ENCODE measurements at places on chromosomes 1 and 21.

GRCh38 chr1:41427122-41427913, 57.2 kb downstream of the EDN2 start:
- DNase-seq, result no peak

DNA sequence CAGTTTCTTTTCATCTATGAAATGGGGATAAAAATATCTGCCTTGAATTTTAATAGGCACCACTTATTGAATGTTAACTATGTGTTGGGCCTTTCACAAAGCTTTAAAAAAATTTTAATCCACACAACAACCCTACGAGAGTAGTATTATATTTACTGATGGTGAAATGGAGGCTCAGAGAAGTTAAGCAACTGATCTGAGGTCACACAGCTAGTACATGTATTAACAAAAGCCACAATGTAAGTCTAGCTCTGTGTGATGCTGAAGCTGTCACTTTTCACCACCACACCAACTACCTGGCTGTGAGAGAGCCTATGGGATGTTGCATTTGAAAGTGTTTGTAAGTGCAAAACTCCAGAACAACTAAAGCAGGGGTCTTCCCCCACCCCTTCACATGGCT, 44.1 kb downstream of the LRRN2 start:
- no peak for DNase-seq

- no peak for DNase-seq
These were observed 259.7 kb downstream of the HHAT start for GRCh38 chr1:210588357-210588756.

DNA sequence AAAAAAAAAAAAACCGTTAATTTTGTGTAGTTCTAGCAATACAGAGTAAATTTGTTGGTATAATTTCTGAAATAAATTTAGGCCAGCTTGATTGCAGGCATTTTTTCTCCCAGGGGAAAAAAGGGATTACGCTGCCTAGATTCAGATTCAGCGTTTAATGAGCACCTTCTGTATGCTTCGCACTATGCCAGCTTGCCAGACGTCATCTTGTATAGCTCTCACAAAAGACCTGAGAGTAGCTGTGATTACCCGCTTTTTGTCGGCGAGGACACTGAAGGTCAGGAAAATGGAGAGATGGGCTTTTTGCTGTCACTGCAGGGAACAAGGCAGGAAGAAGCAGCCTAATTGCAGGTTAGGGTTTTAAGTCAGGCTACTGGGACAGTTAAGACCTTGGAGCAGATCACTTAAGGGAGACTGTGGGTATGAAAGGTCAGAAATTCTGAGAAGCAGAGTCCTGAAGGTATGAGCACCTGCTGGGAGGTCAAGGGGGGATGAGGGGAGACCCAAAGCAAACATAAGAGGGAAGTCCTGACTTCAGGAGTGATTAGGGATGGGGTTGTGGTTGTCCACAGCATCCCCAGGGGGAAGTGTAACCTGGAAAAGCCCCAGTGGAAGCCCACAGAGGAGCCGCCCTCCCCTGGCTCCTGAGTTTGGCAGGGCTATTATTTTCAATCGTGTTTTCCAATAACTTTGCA, 39.0 kb downstream of the TMCC2 start:
- no peak for DNase-seq

DNA sequence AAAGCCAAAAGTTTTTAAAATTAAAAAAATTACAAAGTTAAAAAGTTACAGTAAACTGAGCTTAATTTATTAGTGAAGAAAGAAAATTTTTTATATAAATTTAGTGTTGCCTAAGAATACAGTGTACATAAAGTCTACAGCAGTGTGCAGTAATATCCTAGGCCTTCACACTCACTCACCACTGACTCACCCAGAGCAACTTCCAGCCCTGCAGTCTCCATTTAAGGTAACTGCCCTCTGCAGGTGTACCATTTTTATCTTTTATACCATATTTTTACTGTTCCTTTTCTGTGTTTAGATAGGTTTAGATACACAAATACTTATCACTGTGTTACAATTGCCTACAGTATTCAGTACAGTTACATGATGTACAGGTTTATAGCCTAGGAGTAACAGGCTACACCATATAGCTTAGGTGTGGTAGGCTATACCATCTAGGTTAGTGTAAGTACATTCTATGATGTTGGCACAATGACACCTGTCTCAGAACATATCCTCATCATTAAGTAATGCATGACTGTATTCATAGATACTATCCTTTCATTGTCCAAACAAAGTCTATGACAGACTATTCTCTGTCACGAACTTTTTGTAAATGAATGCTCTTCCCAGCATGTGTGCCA, 78.6 kb upstream of the PBX1 start:
- DNase-seq, result no peak

- DNase-seq, result no peak
These were observed 123.8 kb downstream of the PRDM16 start for GRCh38 chr1:3192825-3193224.

- no peak for DNase-seq
These were observed 24.8 kb downstream of the BATF3 start for GRCh38 chr1:212674872-212675271.

DNA sequence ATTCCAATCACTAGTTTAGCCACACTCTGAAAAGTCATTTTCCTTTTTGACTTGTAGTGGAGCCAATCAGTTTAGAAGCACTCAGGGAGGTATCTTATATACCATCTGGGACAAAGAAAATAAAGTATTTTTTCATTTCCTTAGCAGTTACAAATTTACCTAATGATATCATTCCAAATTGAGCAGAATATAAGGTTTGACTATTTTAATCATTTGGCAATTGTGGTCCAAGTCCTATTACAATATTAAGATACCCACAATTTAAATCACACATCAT, 170.6 kb downstream of the LTN1 start:
- no peak for DNase-seq

DNA sequence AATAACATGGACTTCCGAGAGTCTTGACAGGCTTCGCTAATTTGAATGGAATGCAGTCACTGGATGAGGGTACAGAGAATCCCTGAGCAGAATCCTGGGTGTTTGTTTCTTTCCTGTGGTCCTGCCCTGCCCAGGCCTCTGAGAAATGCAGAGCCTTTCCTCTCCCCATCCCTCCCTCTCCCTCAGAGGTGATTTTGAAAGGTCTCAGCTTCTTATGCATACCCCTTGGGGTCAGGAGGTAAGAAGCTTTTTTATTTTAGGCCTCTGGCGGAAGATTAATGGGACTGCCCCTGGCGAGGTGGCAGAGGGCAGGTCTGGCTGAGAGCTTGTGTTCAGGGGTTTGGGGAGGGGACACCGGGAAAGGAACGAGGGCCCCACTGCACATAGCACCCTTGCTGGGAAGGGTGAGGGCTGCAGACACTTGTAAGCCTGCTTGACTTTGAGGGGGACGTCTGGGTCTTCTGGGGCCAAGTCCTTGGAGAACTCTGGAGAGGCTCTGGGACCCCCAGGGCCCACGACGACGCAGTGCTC, 116.5 kb upstream of the SLC45A1 start:
- DNase-seq, result no peak

DNA sequence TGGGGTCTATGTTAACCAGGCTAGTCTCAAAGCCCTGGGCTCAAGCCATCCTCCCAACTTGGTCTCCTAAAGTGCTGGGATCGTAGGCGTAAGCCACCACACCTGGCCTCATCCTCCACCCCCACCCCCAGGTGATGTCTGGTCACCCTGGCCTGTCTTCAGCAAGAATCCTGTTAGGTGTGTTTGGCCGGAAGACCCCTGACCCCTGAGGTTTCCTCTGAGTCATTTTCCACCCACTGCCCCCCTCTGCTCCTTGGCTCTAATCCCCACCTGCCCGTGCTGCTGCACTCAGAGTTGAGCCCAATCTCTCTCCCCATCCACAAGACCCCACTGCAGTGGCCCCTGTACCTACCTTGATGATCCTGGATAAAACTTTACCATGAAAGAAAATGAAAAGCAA, 25.2 kb downstream of the SLC66A1 start:
- DNase-seq, result peak; percentile 50

GRCh38 chr21:43206231-43207042, 37.6 kb downstream of the CRYAA start:
- DNase-seq, result no peak

- DNase-seq, result peak; percentile 86
These were observed 148.4 kb downstream of the GPATCH2 start for GRCh38 chr1:217482356-217483102.

GRCh38 chr1:109980324-109981003, 4.1 kb upstream of the AHCYL1 start:
- no peak for DNase-seq

DNA sequence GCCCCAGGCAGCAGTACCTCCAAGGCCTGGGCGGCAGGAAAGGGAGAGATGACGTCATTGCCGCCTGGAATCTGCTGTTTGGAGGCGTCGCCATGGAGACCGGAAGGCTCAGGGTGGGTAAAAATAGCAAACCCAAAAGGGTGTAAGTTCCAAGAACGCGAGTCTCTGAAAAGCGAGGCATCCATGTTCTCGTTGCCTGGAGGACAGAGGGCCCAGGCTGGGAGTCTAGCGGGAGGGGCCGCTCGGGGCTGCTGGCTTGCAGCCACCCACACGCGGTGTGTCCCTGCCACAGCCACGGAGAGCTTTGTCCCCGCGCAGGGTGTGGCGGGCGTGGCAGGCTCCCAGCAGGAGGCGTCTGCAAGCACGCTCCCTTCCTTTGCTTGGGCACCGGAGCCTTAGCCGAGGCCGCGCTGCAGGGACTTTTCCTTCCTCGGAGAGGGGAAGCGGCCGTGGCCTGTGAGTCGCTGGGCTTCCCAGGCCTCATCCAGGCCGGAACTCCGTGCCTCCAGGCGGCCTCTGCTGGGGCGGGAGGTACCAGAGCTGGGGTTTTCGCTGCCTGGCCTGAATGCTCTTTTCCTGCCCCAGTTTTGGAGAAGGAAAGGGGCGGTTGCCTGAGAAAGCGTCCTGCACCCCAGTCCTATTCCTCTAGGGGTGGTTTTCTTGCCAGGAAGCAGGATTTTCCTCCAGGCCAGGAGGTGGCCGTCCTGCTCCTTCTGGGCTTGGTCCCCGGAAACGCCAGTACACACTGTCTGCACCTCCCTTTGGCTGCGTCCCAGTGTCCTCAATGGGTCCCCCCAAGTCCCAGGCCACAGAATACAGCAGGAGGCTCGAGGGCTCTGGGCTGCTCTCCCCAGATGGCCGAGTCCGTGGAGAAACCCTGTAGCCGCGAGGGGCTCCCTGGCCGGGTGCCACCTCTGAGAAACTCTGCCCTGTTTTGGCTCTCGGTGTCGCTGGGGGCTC, 15.3 kb upstream of the SKI start:
- peak; percentile 97 for DNase-seq

GRCh38 chr1:184101141-184101540, 49.6 kb downstream of the TSEN15 start:
- no peak for DNase-seq

DNA sequence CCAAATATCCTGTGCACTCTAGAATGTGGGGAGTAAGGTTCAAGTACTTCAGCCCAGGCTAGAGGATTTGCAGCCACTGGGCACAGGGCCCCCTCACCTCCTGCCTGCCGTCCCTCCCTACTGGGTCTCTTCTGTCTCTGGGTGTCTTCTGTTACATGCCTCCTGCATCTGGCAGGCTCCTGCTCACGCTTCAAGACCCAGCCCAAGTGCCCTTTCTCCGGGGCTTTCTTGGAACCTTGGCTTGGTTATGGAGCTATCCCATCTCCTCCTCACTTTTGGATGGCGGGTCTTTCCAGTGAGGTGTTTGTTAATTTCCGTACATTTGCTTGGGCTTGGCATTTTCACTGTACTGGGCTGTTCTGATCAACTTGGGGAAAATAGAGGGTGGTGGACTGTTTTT, 129.0 kb downstream of the GALNT2 start:
- DNase-seq, result no peak

GRCh38 chr1:209095627-209096595, 487.6 kb upstream of the CAMK1G start:
- DNase-seq, result no peak

GRCh38 chr1:151905070-151905442, 4.3 kb downstream of the THEM4 start:
- DNase-seq, result no peak

GRCh38 chr1:7948960-7949359, 8.3 kb upstream of the TNFRSF9 start:
- no peak for DNase-seq

DNA sequence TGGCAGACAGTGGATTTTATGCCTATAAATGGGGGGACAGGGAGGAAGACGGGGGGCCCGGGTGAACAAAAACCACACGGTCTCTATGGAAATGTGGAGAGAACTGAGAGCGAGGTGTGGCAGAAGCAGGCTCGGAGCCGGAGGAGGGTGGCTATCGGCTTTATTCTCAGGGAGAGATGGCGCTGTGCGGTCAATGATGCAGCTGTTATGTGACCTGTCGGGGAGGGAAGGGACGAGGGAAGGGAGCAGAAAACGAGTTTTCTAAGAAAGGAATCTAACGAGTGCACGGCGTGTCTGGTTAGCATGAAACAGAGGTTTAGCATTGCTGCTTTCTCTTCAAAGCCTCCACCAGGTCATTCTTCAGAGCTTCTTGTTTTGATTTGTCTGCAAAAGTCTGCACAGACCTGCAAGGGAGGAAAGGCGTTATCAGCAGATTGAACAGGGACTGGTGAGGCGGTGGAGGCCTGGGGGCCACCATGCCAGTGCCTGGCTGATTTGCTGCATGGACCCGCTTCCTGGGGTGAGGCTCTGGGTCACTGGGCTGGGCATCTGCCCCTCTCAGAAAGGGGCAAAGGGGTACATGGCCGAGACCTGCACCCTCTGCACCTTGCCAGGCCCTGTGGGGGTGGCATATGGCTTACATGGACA, 27.2 kb downstream of the SLC66A1 start:
- no peak for DNase-seq

GRCh38 chr1:21331752-21332478, 41.7 kb upstream of the ECE1 start:
- no peak for DNase-seq

DNA sequence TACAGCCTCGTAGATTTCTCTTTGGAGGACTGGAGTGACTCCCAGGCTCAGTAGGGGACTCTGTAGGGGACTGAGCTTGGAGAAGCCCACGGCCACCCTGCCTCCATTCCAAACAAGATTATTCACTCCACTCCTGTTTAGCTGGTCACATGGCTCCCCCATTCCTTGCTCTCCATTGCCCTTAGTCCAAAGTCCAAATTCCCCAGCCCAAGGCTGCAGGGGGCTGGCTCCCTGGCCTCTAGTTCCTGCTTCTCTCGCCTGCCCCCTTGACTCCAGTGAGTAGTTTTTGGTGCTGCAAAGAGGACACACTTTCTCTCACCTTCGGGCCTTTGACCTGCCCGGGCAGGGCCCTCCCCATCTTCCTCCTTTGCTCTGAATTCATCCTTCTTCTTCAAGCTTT, 403.3 kb downstream of the KIF26B start:
- DNase-seq, result no peak

DNA sequence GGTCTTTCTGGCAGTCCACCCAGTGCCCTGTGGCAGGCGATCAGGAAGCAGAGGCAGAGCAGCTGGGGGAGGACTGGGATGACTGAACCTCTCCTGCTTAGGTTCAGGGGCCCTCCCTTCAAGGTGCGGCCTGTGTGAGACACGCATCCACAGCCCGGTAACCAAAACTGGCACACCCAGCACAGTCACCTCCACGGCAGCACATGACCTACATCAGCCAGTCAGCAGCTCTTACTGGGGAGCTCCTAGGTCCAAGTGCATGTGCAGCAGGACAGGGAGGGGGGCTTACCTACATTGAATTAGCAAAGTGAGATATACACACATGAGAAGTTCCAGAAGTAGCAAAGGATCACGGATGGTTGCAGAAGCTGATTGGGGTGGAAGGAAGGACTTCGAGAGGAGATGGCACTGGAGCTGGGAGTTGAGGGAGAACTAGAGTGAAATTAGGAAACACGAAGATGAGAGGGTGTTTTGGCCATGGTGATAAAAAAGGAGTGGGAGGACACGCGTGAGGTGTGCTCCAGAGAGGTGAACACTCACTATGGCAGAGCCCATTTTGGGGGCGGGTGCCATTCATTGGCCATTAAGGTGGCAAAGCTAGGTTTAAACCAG, 51.4 kb upstream of the IRF2BP2 start:
- no peak for DNase-seq

All from lung microvascular endothelial cell (primary cell).